CD4-positive, alpha-beta memory T cell (primary cell): ENCODE measurements at places on chromosomes 5 and 9. TPM values are rescaled to one million over a fixed set of nuclear protein-coding genes. Genes with fewer than 3 reads are reported as not detected.

SLC36A2 gene
- not detected for total RNA-seq

DNA sequence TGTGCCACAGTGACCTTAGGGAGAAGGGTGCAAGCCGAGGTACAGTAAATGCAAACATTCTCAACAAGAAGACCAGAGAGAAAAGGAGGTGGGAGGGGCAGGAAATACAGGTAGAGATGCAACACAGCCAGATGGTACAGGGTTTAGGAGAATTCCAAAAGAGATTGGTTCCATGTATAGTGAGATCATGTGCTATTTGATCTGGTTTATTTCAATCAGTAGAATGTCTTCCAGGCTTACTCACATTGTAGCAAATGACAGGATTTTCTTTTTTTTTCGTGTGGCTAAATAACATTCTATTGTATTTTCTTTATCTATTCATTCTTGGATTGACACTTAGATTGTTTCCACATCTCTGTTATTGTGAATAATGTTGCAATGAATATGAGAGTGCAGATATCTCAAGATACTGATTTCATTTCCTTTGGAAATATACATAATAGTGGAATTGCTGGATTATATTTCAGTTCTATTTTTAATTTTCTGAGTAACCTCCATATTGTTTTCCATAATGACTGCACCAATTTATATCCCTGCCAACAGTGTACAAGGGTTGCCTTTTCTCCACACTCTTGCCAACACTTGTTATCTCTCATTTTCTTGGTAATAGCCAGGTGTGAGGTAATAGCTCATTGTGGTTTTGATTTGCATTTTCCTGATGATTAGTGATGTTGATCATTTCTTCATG lies 107.8 kb upstream of the GAS1 start:
- H3K27ac ChIP-seq, result no peak overlapping the region
- DNase-seq, result no peak
- no peak overlapping the region for H3K4me3 ChIP-seq
- H3K27me3 ChIP-seq, result no peaks in the 10 kb centered on the region
- H3K36me3 ChIP-seq, result no peaks in the 10 kb centered on the region

- H3K4me3 ChIP-seq, result no peak overlapping the region
- H3K4me1 ChIP-seq, result no peaks in the 10 kb centered on the region
- H3K36me3 ChIP-seq, result no peaks in the 10 kb centered on the region
- no peak overlapping the region for H3K27ac ChIP-seq
- no peaks in the 10 kb centered on the region for H3K27me3 ChIP-seq
These were observed 476.5 kb downstream of the SPATA31A7 start for GRCh38 chr9:61666310-61666709.

- H3K36me3 ChIP-seq, result peaks cover 4% of the 10 kb centered on the region
- H3K27ac ChIP-seq, result no peak overlapping the region
- peaks cover 38% of the 10 kb centered on the region for H3K4me1 ChIP-seq
- no peak overlapping the region for H3K4me3 ChIP-seq
These were observed 98.6 kb downstream of the FBXW11 start for GRCh38 chr5:171907725-171908343.

GMCL2 gene
- total RNA-seq, result not detected

GRCh38 chr5:124260921-124261515 lies 485.4 kb downstream of the ZNF608 start:
- no peak for DNase-seq
- H3K4me3 ChIP-seq, result no peak overlapping the region
- no peaks in the 10 kb centered on the region for H3K27me3 ChIP-seq
- H3K4me1 ChIP-seq, result no peaks in the 10 kb centered on the region
- H3K36me3 ChIP-seq, result no peaks in the 10 kb centered on the region

- no peaks in the 10 kb centered on the region for H3K36me3 ChIP-seq
- no peak for DNase-seq
- no peak overlapping the region for H3K27ac ChIP-seq
- no peak overlapping the region for H3K4me3 ChIP-seq
- H3K27me3 ChIP-seq, result no peaks in the 10 kb centered on the region
These were observed 93.9 kb upstream of the EDIL3 start for GRCh38 chr5:84478603-84479002.

DNA sequence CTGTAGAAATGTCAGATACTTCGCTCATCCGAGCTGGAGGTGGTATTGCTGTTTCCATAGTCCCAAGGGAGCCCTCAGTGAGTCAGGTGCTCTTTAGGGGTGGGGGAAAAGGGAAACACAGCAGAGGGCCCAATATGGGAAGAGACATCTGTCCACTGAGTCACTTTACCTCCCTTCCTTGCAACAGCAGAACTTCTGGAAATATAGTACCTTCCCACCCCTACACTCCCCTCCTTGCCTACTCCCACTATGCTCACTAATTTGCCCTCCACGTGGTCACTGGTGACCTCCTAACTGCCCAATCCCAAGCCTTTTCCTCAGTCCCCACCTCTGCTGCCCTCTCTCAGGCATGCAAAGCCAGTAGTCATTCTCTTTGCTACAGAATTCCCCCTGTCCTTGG lies 1.9 kb downstream of the HK3 start:
- no peak overlapping the region for H3K4me3 ChIP-seq
- H3K36me3 ChIP-seq, result no peaks in the 10 kb centered on the region
- no peak for DNase-seq
- H3K4me1 ChIP-seq, result peaks cover 10% of the 10 kb centered on the region

RNF183 gene
- total RNA-seq, result not detected

DNA sequence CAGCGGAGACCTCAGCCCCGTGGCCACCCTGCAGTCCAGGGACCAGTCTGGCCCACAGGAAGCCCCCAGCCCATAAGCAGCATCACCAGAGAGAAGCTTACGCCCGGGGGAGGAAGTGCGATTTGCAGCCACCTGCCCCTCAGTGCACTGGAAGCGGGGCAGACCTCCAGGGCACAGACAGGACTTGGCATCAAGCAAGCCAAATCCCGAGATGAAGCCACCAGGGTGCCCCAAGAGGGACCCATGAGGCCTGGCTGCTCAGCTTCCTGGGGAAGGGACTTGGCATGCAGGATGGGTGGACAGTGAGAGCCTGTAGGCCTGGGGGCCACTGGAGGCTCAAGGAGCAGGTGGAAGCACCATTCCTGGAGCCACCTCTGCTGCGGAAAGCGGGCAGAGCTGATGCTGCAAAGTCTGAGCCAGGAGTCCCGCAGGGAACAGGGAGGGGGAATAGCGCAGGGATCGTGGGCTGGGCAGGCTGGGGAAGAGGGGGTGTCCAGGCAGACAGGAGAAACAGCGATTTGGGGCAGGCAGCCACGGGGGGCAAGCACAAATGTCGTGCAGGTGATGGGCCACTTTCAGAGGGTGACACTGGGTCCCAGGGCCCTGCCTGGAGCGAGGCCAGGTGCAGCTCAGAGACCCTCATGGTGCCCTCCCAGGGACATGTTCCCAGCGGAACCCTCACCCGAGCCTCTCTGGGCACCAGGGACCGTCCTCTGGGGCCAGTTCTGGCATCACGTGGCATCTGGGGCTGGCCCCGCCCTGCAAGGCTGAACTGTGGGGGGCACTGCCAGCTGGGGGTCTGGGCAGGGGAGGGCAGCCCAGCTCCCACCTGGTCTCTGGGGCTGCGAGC lies 3.2 kb downstream of the LRRC26 start:
- H3K4me3 ChIP-seq, result no peak overlapping the region
- no peak for DNase-seq
- no peaks in the 10 kb centered on the region for H3K36me3 ChIP-seq
- H3K27me3 ChIP-seq, result peaks cover 29% of the 10 kb centered on the region

DNA sequence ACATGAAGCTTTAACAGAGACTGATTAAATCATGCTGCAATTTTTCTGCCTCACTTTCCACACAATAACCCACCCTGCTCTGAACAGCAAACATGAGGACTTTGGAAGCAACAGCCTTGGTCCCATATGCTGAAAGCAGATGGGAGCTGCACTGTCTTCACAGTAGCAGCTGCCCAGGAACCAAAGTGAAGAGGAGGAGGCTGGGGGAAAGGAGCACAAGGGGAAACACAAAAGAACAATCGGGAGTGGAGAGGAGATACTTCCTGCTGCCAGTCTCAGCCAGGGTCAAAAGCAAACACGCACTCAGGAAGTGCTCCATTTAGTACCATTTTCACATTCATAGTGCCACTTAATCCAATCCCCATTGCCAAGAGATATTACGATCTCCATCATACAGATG lies 183.3 kb upstream of the PUM3 start:
- DNase-seq, result no peak
- no peaks in the 10 kb centered on the region for H3K4me1 ChIP-seq
- no peak overlapping the region for H3K27ac ChIP-seq
- H3K27me3 ChIP-seq, result no peaks in the 10 kb centered on the region
- H3K36me3 ChIP-seq, result no peaks in the 10 kb centered on the region

DNA sequence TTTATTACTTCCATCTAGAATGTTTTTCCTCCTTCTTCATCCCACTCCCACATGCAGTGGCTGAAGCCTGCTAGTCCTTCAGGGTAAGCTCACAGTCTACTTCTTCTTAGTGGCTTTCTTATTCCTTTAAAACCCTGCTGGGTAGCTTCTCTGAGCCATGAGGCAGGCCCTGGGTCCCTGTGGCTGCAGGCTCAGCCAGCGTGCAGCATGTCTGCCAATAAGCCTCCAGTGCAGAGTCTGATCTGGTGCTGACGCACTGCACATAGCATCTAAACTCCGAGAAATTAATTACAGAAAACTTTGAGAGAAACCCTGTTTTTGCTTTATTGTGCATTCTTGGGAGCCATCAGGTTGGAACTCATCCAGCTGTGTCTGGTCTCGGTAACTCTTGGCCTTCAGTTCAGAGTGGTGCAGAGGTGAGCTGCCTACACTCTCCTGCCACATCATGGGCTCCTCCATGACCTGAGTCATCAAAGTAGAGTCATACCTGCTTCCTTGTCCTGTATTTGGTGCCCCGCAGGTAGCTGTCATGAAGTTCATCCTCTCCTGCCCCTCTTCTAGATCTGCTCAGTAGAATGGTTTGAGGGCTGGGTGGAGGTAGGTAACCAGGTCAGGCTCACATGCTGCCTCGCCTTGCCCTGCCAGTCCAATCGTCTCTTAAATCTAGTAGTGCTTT lies 339.4 kb downstream of the KDM4C start:
- H3K4me1 ChIP-seq, result no peaks in the 10 kb centered on the region
- H3K27me3 ChIP-seq, result no peaks in the 10 kb centered on the region
- H3K4me3 ChIP-seq, result no peak overlapping the region
- DNase-seq, result no peak
